Activated effector memory CD4-positive, alpha-beta T cell treated with Interleukin-2 at 50 U/mL for 16 hours (primary cell): ENCODE measurements at places on chromosomes 1 and 21.

- no peak for DNase-seq
Observed at GRCh38 chr1:166700696-166701095, 138.6 kb upstream of the POGK start.

DNA sequence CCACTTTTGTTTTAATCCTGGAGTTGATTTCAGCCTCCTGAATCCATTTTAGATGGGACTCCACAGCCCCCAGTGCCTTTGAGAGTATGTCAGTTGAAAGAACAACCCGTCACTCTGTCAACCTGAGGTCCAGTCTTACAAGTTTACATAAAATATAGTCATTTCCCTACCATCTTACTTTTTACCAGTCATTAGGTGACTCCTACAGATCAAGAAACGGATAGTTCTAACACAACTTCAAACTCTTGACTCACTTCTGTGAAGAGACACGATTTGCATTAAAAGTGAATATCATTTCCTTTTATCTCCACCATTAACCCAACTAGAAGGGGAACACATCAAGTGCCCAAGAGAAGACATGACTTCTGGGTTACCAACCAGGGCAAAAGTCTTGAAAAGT lies 147.1 kb downstream of the NTPCR start:
- DNase-seq, result no peak

GRCh38 chr1:66731170-66731865 lies 20.9 kb upstream of the DYNLT5 start:
- DNase-seq, result no peak

- no peak for DNase-seq
Observed at GRCh38 chr1:204076891-204077290, 4.0 kb downstream of the SOX13 start.

DNA sequence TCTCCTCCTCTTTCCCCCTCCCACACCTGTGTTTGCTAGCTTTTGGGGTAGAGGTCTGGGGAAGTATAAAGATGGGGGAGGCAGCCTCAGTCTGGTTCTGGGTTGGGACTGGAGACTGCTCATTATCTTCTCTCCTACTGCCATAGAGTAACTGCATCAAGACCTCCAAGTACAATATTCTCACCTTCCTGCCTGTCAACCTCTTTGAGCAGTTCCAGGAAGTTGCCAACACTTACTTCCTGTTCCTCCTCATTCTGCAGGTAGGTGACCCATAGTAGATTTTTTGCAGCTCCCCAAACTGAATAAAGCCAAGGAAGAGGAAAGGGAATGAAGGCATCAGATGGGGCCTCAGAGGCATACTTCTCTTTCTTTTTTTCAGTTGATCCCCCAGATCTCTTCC lies 5.3 kb downstream of the ATP8B2 start:
- no peak for DNase-seq

GRCh38 chr1:154398141-154398540 lies 7.0 kb upstream of the IL6R start:
- DNase-seq, result no peak

- no peak for DNase-seq
Observed at GRCh38 chr1:64569411-64569810, 99.5 kb downstream of the CACHD1 start.

GRCh38 chr1:248243204-248243603 lies 12.0 kb downstream of the OR2M4 start:
- DNase-seq, result no peak

DNA sequence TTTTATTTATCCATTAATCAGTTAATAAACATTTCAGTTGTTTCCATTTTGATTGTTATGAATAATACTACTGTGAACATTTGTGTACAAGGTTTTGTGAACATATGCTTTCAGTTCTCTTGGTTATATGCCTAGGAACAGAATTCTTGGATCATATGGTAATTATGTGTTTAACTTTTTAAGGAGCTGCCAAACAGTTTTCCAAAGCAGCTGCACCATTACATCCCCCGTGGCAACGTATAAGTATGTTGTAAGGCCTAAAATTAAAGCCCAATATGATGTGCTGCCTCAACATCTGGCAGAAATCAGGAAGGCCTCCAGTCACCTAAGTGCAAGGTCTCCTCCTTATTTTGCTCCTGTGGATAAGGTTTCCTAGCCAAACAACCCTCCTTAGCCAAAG lies 235.6 kb upstream of the CACYBP start:
- no peak for DNase-seq

DNA sequence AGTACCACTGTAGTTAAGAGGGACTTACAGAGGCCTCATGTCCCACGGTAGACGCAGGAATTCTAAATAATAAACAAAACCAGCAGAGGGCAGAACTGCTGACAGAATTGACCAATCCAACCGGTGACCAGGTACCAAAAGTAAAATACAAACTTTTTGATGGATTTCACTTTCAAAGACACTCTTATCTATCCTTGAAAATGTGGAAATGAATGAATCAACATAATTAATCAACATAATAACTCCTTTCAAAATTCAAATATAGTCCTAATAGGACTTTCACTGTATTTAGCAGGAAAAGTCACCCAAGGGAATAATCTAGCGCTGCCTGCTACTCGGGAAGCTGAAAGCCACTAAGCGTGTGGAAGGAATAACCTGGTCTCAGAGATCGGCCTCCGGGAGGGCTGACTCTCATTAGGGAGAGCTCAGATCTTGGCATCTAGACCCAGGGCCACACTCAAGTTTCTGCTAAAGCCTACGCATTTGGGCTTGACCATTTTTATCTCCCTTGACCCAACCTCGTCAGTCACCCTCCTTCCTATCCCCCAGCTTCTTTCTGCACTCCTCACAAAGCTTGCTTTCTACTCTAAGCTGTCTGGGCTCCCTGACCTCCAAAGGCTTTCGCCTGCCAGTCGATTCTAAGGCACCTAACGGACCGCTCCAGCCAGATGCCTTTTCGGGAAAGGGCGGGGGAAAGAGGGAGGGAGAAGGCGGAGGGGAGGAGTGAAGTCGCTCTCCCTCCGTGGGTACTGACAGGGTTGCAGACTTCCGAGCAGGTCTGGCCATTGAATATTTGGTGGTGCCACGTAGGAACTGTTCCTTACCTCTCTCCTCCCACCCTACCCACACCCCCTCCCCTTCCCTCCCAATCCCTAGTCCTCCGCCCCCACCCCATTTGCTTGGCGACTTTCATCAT lies 1.6 kb downstream of the COL11A1 start:
- DNase-seq, result no peak

- no peak for DNase-seq
Observed at GRCh38 chr1:56927171-56927570, 38.6 kb downstream of the C8B start.

GRCh38 chr1:79006564-79006963 lies at the start of gene ADGRL4:
Gene ADGRL4, minus strand, starts transcription at chr1:79006730. Its CDS starts 76 bp downstream, at chr1:79006654.
- no peak for DNase-seq

GRCh38 chr1:173280899-173281660 lies 73.9 kb upstream of the TNFSF4 start:
- no peak for DNase-seq

DNA sequence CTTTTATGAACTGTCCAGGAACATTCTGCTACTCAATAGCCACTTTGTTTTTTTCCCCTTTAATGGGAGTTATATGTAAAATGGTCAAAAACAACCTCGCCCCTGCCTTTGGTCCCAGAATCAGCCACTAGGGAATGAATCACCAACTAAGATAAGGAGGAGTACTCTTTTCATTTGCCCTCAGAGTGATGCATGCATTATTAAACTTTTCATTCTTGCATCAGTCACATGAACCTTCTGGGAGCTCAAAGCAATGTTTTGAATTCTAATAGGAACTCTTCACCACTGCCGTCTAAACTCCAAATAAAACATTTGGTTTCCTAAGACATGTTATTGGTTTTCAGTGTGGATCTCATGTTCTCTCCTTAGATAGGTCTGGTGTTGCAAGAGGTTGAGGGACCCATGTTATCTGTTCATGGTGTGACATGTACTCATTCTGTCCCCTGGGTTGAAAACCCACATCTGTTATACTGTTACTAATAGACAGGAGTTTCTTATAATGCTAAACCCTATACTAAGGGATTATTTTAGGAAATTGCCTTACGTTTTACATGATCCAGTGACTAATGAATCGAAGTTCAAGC lies 17.8 kb upstream of the HSD17B7 start:
- DNase-seq, result no peak

- no peak for DNase-seq
Observed at GRCh38 chr1:45355683-45356082, 15.4 kb upstream of the MUTYH start.

GRCh38 chr1:29804181-29804899 lies 568.0 kb downstream of the PTPRU start:
- no peak for DNase-seq

- DNase-seq, result no peak
Observed at GRCh38 chr1:230563591-230563990, 78.7 kb upstream of the COG2 start.

DNA sequence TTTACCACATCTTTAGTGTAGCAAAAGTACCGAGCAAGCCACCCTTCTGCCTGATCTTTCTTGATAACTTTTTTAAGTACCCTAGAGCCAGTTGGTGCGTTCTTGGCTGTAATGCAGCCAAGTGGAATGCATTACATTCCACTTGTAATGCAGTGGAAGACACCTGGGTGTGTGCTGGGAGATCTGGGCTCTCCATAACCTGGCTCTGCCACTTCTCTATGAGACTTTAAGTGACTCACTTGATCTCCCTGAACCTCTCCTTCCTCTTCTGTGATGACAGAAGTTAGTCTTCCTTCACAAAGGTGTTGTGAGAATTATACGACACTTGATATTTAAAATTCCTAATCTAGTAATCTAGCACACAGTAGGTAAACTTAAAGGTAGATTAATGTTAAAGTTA lies 35.3 kb upstream of the NFIA start:
- DNase-seq, result no peak

GRCh38 chr1:224644553-224645154 lies 28.5 kb downstream of the CNIH3 start:
- DNase-seq, result peak; percentile 30

- no peak for DNase-seq
Observed at GRCh38 chr1:25996966-25997827, 666 bp downstream of the PAFAH2 start.

GRCh38 chr1:244210884-244211558 lies 159.9 kb downstream of the ZBTB18 start:
- DNase-seq, result no peak

DNA sequence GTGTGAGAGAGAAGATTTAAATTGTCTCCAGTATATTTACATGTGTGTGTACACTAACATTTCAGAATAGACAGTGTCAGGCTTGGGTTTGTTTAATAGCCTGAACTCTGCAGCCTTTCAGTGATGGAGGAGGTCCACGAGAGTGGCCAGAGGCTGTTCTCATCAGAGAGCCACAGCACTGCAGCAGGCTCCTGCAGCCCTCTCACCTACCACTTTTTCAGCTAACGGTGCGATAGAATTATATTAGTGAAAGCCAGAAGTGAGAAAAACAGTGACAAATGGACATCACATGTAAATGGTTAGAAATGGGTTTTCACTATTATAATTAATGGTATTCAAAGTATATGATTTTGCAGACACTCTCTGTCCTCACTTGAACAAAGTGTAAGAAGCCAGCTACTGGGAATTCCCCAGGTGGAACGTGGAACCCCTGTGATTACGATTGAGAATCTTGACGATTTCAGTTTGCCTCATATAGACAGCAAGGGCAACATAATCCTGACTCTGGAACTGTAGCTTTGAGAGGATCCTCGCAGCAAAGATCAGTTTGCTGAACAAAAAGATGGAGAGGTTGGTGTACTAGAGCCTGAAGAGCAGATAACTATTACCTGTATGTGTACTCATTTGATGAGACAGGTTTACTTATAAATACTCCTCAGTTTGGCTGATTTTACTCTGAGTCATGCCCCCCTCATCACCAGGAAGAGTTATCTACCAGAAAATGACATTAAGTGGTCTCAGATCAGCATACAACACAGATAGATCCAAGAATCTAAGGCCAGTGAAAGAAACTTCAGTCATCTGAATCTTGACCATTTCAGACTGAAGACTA lies 31.4 kb downstream of the IFI16 start:
- DNase-seq, result no peak

DNA sequence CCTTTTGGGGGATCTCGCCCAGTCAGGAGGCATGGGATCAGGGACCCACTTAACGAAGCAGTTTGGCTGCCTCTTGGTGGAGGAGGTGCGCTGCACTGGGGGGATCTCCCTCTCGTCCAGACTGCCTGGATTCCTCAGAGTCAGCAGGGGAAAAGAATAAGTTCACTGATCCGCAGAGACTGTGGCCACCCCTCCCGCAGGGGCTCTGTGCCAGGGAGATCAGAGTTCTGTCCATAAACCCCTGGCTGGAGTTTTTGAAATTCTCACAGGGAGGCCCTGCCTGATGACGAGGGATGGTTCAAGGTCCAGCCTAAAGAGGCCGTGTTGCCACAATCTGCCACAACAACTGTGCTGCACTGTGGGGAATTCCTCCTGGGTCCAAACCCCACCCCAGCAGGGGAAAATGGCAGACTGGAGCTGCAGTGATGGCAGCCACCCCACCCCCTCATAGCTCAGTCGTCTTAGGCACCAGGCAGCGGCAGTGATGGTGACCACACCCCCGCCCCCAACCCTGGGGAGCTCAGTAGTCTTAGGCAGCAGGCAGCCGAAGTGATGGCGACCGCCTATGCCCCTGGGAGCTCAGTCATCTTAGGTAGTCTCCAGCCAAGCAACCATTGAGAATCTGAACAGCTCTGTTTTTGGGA lies 273.8 kb upstream of the USP25 start:
- DNase-seq, result no peak

- DNase-seq, result no peak
Observed at GRCh38 chr1:159315381-159315780, 13.2 kb downstream of the FCER1A start.

DNA sequence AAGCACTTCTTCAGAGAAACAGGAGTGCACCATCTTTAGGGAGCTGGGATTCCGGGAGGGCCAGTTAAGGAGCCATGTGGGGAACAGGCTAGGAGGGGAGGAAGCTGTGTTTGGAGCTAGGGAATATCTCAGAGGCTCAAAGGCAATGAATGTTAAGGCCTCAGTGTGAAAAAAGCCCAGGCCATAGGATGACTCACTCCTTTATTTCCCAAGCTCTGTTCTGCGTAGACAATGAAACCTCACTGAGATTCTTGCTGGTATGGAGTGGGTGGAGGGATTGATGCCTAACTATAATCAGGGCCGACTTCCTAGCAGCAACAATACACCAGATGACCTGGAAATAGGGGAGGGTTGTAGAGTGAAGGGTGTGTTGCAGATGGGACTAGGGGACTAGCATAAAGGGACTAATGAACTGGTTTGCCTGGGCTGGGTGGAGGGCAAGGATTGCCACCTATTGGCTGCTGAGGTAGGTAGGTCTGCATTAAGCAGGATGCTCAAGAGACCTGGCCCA lies 2.1 kb downstream of the GNAT2 start:
- DNase-seq, result no peak

DNA sequence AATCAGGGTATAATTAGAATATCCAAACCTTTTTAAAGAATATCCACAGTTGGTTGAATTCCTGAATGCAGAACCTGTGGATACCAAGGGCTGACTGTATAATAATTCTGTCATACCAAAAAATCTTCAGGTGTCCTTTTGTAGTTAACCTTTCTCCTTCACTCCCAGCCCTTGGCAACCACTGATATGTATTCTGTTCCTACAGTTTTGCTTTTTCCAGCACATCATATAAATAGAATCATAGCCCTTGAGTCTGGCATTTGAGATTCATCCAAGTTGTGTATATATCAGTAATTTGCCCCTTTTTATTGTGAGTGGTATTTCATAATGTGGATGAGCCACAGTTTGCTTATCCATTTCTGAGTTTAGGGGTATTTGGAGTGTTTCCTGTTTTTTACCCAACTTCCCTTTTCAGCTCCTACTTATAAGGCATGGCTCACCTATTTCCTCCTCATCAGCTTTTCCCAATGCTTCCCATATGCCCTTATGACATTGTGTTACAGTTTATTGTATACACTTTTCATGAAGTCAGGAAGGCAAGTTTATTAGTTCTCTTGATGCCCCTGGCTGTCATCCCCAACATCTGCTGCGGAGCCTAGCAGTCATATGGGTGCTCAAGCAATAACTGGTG lies 35.0 kb upstream of the AGO1 start:
- no peak for DNase-seq
